ENCODE measurements at places on chromosomes 6 and 20. TPM values are rescaled to one million over a fixed set of nuclear protein-coding genes. Genes with fewer than 3 reads are reported as not detected.

- DNase-seq: no peak
Observed at GRCh38 chr20:62401331-62401779, 5.7 kb downstream of the CABLES2 start.

- no peak for DNase-seq
Observed at GRCh38 chr6:133587546-133588160, 301.3 kb upstream of the TCF21 start.

DNA sequence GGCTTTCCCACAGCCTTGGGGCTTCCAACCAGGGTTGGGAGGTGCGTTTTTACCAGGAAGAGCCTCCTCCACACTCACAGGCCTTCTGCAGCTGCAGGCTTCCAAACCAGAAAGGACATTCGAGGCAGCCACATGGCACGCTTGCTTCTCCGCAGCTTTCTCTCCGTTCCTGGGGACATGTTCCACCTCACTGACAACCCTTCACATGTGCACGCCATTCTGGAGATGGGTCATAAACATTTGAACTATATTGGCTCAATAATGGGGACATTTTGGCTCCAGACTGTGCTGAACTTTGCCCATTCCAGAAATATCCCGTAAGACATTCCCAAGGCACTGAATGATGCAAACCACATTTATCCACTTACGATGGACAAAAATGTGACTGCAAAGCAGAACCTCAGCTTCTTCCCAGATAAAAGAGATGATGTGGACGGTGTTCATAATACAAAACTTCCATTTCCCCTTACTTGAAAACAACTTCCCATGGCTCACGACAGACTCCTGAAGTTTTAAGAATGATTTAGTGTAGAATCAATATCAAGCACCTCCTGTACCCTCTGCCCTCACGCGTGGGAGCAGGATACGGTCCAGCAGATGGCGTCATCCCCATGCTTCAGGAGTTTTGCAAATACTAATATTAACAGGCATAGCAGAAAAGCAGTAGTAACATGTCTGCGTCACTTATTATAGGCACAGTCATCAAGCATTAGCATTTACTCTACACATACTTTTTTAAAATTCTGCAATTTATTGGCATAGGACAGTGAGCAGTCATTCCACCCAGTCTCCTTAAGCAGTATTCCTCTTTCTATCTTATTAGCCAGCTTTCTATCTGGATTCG, 25.4 kb upstream of the FOXF2 start:
- no peak for DNase-seq

Gene CAP2
- total RNA-seq: 9.6 TPM

DNA sequence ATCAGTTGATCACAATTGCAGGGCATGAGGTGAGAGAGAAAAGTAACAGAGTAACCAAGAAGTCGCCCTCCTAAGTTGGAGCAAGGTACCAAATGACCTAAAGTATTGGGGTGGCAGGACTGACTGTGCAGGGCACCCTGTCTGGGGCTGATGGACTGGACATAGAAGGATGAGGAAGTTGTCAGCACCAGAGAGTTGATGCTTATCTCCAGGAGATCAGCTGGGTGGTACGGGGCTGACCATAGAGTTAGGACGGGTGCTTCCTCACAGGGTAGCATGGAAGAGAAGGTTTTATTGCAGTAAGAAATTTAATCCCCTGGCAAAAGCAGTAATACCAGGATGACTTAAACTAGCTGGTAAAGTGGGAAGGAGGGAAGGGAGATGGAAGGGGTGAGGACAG, 66.7 kb downstream of the TMEM170B start:
- DNase-seq: no peak

Data from vagina (tissue), 2 donors.